ENCODE measurements at places on chromosomes 6 and 20.

DNA sequence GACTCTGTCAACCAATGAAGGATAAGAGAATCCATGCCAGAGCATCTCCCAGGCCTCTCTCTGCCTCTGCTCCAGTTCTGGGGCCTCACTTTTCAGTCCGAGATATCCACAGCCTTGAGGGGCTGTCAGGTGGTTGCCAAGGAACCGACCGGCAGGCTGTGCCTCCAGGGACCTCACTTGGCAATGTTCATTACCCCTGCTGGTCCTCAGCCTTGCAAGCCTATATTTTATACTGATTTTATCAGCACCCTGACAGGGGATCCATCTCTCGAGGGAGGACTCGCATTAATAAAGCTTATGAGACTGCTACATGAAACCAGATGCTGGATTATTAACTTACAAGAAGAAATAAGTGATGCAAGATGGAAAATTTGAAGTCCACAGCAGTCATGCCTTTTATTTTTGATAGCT, 39.9 kb downstream of the TMC2 start:
- no peak for DNase-seq

DNA sequence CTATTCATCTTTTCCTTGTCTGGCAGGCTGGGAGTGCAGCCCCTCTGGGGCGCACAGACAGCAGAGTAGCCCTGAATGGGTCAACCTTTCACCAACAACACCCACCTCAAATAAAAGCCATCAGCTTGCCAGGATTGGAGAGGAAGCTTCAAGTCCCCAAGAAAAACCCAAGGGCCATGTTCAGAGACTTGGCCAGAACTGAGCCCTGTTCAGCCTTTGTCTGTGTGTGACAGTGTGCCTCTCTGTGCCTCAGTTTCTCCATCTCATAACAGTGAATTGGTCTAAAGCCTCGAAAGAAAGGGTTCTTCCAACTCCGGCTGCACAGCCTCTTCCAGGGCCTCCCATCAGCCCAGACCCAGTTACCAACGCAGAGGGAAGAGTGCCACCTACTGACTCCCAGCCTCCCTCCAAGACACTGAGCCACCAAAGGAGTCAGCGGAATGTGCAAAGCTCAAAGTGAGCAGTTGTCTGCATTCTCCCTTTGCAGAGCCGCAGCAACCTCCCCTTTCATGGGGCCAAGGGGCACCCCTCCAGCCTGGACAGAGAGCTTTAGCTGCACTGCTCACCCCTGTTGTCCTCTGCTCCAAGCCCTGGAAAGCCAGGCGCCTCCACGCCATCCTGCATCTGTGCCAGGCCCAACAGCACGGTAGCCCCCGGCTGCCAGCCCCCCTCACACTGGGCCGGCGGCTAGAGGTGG, 82.7 kb upstream of the TOP1 start:
- no peak for DNase-seq

GRCh38 chr6:38634518-38634917, 5.2 kb downstream of the BTBD9 start:
- no peak for DNase-seq

DNA sequence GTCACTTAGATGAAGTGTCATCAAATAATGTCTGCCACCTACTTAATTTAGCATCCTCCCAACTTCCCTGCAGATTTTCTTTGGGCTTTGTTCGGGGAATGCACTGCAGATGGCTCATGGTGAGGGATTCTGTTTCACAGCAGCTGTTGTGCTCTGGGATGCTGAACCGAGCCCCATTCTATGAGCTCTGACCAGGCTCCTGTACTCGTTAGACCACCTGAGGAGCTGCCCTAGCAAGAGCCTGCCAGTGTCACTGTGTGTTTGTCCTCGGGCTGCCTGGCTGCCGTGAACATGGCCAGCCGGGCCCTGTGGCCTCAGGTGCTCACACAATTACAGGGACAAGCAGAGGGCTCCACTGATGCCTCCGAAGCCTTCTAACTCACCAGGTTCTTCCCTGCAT, 238.8 kb upstream of the ECI2 start:
- DNase-seq = no peak

GRCh38 chr20:16057651-16058050, 515.6 kb downstream of the KIF16B start:
- no peak for DNase-seq

DNA sequence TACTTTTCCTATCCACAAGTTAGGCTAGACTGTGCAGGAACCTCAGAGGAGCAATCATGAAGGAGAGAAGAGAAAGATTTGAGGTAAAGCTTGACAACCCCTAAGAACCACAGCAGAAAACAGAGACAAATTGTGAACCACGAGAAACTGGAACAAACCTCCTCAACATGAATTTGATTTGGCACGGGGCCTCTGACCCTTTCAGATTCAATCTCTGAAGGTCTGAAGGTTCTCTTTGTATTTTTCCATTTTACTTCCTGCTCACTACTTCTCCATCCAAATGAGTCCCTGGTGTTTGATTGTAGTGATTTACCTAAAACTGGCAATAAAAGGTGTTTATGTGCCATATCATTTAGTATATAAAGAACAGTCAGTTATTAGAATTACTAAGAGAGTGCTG, 126.1 kb upstream of the STXBP5 start:
- no peak for DNase-seq

DNA sequence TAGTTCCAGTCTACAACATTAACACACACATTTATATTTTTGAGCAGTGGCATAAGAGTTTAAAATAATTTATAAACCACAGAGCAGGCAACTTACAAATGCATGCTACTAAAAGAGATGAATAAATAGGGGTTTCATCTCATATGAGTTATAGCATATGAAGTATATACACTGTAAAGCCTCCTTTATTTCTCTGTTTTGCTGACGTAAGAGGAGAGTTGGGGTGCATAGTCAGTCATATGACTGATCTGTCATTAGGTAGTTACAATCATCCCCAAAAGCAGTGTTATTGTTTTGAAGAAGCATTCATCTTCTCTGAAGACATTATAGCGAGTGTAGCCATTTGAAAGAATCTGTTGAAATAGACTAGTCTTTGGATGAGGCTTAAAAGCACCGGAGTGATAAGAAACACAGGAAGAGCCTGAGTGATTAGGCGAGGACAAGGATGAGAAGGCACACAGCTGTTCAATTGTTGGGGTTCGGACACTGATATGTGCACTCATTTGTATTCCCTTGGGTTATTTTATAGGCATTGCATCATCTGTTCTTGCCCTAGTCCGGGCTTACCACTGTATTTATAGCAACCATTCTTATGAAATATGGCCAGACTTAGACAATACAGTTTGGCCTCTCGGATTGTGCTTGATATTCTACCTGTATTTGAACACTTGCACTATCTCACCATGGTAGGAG, 325.7 kb downstream of the SAMD5 start:
- DNase-seq = no peak

GRCh38 chr20:18223409-18223808, 64.9 kb upstream of the ZNF133 start:
- DNase-seq = no peak

- no peak for DNase-seq
Measured at GRCh38 chr20:62938105-62938888, at the start of gene GID8. TSS of gene GID8 (plus strand) at chr20:62938147. CDS start at chr20:62941503, 3,356 bp downstream.

GRCh38 chr6:129539032-129539431, 170.9 kb downstream of the ARHGAP18 start:
- DNase-seq = no peak

GRCh38 chr6:68635706-68636513, 828 bp downstream of the ADGRB3 start:
- no peak for DNase-seq

- peak; percentile 35 for DNase-seq
Measured at GRCh38 chr20:25090492-25091429, 8.8 kb upstream of the VSX1 start.

DNA sequence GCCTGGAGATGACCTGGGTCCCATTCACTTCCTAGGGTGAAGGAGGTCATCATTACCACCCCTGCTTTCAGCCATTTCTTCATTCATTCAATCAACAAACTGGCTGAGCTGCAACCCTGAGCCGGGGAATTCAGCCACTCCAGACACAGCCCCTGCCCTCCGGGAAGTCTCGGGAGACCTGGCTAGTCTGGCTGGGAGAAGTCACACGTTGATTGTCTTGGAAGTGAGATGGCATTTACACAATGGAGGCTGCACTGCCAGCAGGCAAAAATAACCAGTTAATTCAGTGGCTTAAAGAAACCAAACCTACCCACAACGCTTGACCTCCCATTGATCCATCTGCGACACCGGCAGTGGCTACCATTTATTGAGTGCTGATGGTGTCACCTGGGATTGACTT, 2.0 kb upstream of the PMEPA1 start:
- DNase-seq = no peak

DNA sequence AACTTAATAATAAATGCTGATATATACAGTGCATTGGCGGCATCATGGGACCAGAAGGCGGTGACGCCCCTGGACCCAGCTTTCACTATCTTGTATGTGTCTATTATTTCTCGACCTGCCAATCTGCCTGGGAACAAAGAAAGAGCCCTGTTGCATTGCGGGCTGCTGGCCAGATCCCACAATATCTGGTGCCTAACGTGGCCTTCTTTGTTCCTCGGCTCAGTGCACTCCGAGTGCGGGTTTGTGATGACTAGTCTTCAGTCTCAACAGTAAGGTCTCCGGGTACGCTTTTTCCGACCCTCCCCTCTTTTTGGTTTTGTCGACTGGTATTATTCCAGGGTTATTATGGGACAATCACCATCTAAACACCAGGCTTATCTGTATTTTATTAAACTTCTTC, 291.5 kb downstream of the TBC1D32 start:
- DNase-seq = no peak

DNA sequence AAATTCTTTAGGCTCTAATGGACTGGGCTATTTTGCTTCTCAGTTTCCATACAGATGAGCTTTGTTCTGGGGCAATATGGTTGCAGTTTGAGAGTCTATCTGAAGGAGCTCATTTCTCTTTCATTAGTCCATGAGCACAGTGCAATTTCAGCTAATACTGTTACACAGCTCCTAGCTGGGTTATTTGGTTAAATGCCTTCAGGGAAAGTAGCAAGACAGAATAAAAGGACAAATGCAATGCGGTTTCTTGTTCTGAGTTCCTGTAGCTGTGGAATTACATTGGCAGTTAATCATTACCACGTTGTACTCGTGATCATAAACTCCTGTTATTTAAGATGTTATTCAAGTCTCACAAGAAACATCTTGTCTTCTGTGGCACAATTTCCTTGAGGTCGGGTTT, 127.7 kb downstream of the BFSP1 start:
- DNase-seq = no peak

DNA sequence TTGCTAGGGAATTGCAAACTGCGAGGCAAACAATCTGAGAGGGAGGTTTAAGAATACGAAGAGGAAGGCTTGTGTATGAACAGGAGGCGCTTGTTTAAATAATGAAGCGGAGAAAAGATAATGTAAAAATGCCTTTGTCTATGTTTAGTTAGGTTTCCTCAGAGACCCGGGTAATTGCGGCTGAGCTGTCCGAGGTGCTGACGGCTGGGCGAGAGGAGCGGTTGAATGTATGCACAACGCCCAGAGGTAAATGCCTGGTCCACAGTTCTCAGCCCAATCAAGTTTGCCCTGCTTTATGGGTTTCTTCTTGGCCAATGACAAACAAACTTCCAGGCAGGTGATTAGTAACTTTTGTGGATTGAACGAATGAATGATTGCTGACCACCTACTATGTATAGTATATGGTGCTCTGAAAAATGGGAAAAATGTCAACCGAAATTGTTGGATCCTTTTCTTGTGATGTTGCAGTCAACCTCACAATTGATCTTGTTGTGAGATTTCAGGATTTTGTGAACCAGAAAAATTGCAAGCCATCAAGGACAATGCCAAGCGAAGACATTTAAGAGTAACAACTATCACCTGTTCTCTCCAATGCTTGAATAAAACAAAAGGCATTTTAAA, 38.3 kb upstream of the SLC32A1 start:
- DNase-seq = no peak

- no peak for DNase-seq
Measured at GRCh38 chr6:159061805-159062563, 17.2 kb upstream of the TAGAP start.

- no peak for DNase-seq
Measured at GRCh38 chr20:61919239-61919638, 146.4 kb downstream of the TAF4 start.

- no peak for DNase-seq
Measured at GRCh38 chr6:48743738-48744137, 632.7 kb upstream of the PTCHD4 start.

DNA sequence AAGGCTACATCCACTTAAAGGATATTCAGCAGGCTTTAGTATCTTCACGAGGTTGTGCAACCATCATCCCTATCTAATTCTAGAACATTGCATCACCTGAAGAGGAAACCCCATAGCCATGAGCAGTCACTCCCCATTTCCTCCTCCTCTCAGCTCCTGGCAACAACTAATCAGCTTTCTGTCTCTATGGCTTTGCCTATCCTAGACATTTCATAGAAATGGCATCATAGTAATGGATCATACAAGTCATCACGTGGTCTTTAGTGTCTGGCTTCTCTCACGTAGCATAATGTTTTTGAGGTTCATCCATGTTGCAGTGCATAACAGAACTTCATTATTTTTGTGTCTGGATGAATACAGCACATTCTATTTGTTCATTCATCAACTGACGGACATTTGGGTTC, 20.5 kb downstream of the SNAI1 start:
- no peak for DNase-seq

GRCh38 chr6:17907406-17908229, 79.8 kb downstream of the KIF13A start:
- no peak for DNase-seq

- no peak for DNase-seq
Measured at GRCh38 chr6:146273490-146273889, 244.6 kb downstream of the GRM1 start.

DNA sequence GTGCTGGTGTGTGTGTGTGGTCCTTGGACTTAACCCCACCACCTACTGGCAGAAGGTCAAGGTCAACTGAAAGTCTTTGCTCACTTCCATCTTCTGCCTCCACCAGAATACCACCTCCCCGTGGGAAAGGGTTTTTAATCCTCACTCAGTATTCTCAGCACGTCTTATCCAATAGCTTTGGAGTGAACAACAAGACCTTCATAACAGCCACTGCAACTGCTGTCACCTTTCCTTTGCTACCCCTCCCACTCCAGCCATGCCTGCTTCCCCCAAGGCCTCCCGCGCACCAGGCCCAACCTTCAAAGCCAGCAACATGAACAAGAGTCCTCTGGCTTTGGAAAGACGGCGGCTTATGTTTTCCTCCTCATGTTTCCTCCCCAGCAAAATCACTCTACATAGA, 787 bp upstream of the BTN2A2 start:
- no peak for DNase-seq

Data from activated CD4-positive, alpha-beta T cell treated with anti-CD3 and anti-CD28 coated beads for 24 hours (primary cell).